ENCODE measurements at places on chromosomes 5 and 9. TPM values are rescaled to one million over a fixed set of nuclear protein-coding genes. Genes with fewer than 3 reads are reported as not detected.

GRCh38 chr9:82024908-82025307 lies 36.3 kb downstream of the SPATA31D1 start:
- no peak for DNase-seq

GRCh38 chr9:130043654-130044623 lies 950 bp upstream of the FNBP1 start:
- no peak for DNase-seq

DNA sequence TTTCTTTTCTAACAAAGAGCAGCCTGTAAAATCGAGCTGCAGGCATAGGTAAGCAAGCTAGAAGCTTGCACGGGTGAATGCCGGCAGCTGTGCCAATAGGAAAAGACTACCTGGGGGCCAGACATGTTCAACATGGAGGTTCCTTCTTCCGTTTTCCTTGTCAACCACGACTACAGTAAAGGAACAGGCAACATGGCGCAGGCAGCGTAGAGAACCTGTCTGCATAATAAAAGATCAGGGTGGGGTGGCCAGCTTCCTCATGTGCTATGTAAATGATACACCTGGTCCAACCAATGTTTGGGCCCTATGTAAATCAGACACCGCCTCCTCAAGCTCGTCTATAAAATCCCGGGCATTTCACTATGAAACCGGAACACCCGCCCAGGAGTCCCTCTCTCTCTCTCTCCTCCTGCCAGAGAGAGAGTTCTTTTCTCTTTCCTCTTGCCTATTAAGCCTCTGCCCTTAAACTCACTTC lies 103.8 kb upstream of the LIFR start:
- no peak for DNase-seq

GRCh38 chr5:111224561-111225345 lies 569 bp downstream of the CAMK4 start:
- DNase-seq, result no peak

- DNase-seq, result no peak
Measured at GRCh38 chr5:165143741-165144140, 1638.3 kb downstream of the MAT2B start.

DNA sequence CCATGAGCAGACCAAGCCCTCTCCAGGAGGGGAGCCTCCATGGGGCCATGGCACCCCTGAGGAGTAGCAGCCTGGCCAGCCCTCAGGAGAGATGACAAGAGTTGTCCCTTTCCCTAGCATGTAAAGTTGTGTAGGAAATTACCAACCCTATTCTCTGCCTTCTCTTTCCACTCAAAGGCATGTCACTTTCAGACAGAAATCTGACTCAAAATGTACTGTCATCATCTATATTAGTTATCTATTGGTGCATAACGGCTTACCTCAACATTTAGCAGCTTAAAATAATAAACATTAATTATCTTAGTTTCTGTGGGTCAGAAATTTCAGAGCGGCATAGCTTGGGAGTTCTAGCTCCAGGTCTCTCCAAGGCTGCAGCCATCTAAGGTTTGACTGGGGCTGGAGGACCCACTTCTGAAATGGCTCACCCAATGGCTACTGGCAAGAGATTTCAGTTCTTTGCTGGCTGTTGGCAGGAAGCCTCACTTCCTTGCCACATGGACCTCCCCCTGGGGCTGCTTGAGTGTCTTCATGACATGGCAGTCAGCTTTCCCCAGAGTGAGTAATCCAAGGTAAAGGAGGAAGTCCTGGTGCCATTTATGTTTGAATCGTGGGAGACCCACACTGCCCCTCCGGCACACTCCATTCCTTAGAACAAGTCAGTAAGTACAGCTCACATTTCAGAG lies 632.3 kb downstream of the CCDC171 start:
- no peak for DNase-seq

DNA sequence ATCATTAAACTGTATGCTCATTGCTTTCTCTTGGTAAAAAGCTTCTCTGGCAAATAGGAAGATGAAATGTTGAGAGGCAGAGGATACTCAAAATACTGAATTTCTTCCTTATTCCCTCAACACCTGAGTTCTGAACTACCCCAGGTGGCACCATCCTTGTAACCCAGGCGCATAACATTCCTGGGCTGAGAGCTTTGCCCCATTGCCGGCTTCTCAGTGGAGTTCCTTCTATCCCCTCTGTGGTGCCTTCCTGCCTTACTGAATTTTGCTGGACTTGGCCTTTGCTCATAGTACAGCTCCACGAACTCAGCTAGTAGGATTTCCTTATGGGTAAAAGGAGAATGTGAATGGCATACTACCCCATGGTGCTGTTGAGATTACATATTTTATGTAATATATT lies 54.7 kb downstream of the BASP1 start:
- DNase-seq, result no peak

- no peak for DNase-seq
Measured at GRCh38 chr5:171166766-171167165, 142.3 kb upstream of the TLX3 start.

The KIAA1958 gene
- total RNA-seq, result 3.1 TPM

The TRIM36 gene
- not detected for total RNA-seq

The ZNF483 gene
- 22.1 TPM for total RNA-seq

The TNFSF15 gene
- not detected for total RNA-seq

The NUDT12 gene
- total RNA-seq, result not detected

The NUTM2F gene
- not detected for total RNA-seq

The DOCK8 gene
- total RNA-seq, result 219 TPM

The CDKN2A gene
- total RNA-seq, result 16.5 TPM

The SPATA31A3 gene
- not detected for total RNA-seq
